ENCODE measurements at places on chromosomes 2 and 18. TPM values are rescaled to one million over a fixed set of nuclear protein-coding genes. Genes with fewer than 3 reads are reported as not detected.

Gene TMEM247
- not detected for total RNA-seq

Gene TRIM43
- total RNA-seq: not detected

Gene IKZF2
- total RNA-seq: 8.6 TPM

Gene HOXD10
- not detected for total RNA-seq

DNA sequence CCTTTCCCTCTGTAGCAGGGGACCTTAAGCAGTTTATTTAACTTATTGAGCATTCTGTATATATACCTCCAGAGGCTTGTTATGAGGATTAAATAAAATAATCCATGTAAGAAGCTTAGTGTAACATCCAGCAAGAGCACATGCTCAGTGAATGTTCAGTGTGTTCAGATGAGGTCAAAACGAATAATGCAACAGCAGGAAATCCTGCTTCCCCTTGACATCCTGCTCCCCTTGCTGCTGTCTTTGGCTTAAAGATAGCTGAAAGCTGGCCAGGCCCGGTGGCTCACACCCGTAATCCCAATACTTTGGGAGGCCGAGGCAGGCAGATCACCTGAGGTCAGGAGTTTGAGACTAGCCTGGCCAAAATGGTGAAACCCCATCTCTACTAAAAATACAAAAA is 68.7 kb downstream of the COL4A4 start:
- H3K27me3 ChIP-seq: no peaks in the 10 kb centered on the region
- DNase-seq: no peak
- no peak overlapping the region for H3K27ac ChIP-seq
- no peaks in the 10 kb centered on the region for H3K36me3 ChIP-seq
- H3K4me3 ChIP-seq: no peak overlapping the region

GRCh38 chr18:45359275-45360009 is 255.8 kb upstream of the SLC14A2 start:
- H3K36me3 ChIP-seq: no peaks in the 10 kb centered on the region
- DNase-seq: peak; percentile 84

DNA sequence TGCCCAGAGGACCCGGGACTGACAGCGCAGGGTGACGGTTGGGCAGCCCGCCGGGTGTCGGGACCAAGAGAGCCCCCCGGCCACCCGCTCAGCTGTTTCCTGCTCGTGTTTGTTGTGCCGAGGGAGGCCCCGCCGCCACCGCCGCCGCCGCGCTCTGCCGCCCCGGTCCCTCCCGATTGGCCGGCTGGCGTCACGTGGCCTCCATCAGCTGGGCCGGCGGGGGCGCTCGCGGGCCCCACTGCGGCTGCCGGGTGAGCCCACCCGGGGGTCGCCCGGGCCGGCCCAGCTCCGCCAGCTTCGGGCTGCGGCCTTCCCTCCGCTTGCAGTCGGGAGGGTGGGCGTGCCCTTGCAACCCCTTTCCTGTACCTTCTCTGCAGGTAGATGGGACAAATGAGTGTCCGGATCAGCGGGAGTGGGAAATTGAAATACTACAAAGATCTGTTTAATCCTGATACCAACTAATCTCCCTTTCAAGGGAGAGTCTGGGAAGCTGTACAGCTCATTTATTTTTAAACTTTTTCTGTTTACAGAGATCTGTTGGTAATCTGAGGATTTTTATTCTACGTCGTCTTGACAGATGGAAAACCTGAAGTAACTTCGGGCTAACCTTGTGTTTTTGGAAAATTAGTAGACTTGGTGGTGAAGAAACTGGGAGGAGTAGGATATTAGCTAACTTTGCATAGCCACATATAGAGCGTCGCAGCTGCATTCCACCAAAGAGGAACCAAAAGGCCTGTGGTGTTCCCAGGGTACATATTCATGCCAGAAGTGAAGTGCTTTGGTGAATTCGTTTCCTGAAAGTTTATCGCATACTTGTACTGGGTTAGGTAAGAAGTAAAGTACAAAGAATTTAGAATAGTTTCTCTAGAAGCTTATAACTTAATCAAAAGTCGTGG is 1.2 kb downstream of the YPEL5 start:
- H3K4me3 ChIP-seq: peak overlapping the region; percentile 96
- no peaks in the 10 kb centered on the region for H3K27me3 ChIP-seq
- peak overlapping the region; percentile 99 for H3K27ac ChIP-seq
- peak; percentile 83 for DNase-seq

DNA sequence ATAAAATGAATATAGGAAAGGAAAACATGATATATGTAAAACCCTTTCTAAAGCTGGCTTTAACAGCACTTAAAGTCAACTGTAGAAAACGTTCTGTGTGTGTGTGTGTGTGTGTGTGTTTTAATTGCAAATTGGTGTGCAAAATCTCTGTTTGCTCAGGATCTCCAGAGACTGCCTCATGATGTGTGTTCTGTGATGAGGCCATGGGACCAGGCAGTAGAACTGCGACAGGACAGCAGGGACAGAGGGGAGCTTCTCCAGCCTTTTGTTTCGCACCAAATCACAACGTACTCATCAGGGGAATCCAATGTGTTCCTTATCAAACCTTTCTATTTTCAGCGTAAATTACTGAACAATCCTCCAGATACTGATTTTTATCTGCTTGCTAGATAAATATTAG is 66.7 kb downstream of the NXPH2 start:
- H3K4me3 ChIP-seq: no peak overlapping the region
- H3K4me1 ChIP-seq: no peaks in the 10 kb centered on the region
- H3K36me3 ChIP-seq: no peaks in the 10 kb centered on the region
- H3K27ac ChIP-seq: no peak overlapping the region
- no peak for DNase-seq
- no peaks in the 10 kb centered on the region for H3K27me3 ChIP-seq

DNA sequence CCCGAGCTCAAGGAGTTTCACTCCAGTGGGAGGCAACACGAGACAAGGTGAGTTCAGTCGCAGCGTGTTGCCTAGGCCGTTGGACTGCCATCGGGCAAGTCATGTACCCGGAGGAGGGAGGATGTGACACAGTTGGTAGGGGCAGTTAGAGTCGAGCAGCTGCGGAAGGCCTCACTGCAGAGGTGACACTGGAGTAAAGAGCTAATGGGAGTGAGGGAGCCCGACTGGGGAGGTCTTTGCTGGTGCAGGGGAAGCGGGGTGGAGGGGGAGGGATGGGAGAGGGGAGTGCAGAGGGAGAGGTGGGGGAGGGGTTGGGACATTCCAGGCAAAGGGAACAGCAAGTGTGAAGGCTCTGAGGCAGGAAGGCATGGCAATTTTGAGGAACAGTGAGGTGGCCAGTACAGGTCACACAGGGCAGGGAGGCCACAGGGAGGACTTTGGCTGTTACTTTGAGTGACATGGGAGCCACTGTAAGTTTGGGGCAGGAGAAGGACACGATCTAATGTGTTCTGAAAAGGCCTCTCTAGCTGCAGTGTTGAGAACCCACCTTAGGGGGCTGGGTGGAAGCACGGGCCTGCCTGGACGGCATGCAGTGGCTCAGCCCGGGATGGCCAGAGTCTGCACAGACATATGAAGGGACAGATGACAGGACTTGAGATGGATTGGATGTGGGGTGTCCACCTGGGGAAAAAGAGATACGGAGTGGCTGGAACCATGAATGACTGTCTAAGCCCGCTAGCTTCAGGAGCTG is 61.1 kb downstream of the KCNF1 start:
- no peak for DNase-seq
- no peak overlapping the region for H3K4me3 ChIP-seq
- H3K36me3 ChIP-seq: no peaks in the 10 kb centered on the region
- no peaks in the 10 kb centered on the region for H3K4me1 ChIP-seq
- H3K27me3 ChIP-seq: no peaks in the 10 kb centered on the region

DNA sequence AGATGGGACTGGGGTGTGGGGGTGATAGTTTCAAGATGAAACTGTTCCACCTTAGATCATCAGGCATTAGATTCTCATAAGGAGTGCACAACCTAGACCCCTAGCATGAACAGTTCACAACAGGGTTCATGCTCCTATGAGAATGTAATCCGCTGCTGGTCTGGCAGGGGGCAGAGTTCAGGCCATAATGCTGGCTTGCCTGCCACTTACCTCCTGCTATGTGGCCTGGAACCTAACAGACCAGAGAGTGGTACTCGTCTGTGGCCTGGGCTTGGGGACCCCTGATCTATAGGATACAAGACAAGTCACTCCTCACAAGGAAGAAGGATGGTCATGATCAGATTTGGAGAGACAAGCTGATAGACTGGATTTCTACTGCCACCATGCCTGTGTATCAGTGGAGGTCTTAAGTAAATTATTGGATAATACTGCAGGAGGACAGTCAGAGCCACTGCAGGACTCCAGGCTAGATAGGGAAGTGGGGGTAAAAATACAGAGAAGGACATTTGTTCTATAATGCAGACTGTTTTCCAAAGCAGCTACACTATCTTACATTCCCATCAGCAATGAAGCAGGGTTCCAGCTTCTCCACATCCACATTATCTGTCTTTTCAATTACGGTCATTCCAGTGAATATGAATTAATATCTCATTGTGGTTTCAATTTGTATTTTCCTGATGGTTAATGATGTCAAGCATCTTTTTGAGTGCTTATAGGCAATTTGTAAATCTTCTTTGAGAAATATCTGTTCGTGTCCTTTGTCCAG is 28.8 kb upstream of the APOB start:
- no peaks in the 10 kb centered on the region for H3K36me3 ChIP-seq
- H3K4me1 ChIP-seq: no peaks in the 10 kb centered on the region
- no peaks in the 10 kb centered on the region for H3K27me3 ChIP-seq
- no peak for DNase-seq
- H3K27ac ChIP-seq: no peak overlapping the region

GRCh38 chr18:55430026-55430425 is 158.0 kb downstream of the TCF4 start:
- no peaks in the 10 kb centered on the region for H3K36me3 ChIP-seq
- H3K27ac ChIP-seq: no peak overlapping the region
- no peaks in the 10 kb centered on the region for H3K4me1 ChIP-seq
- no peaks in the 10 kb centered on the region for H3K27me3 ChIP-seq
- DNase-seq: no peak
- H3K4me3 ChIP-seq: no peak overlapping the region

GRCh38 chr2:238420878-238421694 is 5.6 kb upstream of the ASB1 start:
- no peaks in the 10 kb centered on the region for H3K4me1 ChIP-seq
- H3K36me3 ChIP-seq: no peaks in the 10 kb centered on the region
- H3K27me3 ChIP-seq: no peaks in the 10 kb centered on the region
- DNase-seq: no peak
